ENCODE measurements at places on chromosomes 2 and 18. TPM values are rescaled to one million over a fixed set of nuclear protein-coding genes. Genes with fewer than 3 reads are reported as not detected.

The ANKAR gene
- total RNA-seq, result 0.84 TPM

The LHCGR gene
- total RNA-seq, result not detected

The UCN gene
- total RNA-seq, result 8.0 TPM

The COL4A4 gene
- total RNA-seq, result 5.9 TPM

The GAD1 gene
- total RNA-seq, result 11.0 TPM

The CD8B2 gene
- not detected for total RNA-seq

The DSG4 gene
- total RNA-seq, result 0.07 TPM

The CNDP1 gene
- not detected for total RNA-seq

The TEX44 gene
- not detected for total RNA-seq

The ANO7 gene
- total RNA-seq, result 0.84 TPM

The CBLN2 gene
- not detected for total RNA-seq

The TNS1 gene
- 6.2 TPM for total RNA-seq

The CYP1B1 gene
- total RNA-seq, result 2.6 TPM

The UPP2 gene
- total RNA-seq, result not detected

The CREG2 gene
- total RNA-seq, result 0.12 TPM

DNA sequence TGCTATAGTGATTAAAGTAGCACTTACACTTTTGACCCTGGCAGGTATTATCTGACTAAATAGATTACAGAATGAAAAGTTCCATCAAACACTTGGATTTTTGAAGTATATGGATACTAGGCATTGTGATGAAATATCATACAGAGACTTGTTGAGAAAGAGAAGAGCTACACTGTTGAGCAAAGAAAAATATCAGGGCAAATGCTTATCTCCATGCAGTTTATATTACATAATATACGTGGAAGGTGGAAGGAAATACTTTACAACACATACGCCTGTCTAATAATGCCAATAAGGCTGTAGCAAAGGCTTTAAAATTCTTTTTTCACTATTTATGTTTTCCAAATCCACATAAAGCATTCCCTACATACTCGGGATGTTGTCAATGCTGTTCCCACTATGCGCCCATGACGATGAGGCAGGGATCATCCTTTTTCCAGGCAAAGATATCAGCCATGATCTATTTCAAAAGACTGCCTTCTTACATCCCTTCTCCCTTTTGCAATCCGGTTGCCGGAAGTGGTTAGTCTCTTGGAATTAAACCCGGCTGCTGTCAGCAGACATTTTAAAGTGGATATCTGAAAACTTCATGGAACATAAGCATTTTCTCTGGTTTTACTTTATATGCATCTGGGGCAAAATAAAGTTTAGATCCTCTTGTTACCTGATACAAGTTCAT lies 92.6 kb upstream of the ITGA4 start:
- DNase-seq, result no peak

DNA sequence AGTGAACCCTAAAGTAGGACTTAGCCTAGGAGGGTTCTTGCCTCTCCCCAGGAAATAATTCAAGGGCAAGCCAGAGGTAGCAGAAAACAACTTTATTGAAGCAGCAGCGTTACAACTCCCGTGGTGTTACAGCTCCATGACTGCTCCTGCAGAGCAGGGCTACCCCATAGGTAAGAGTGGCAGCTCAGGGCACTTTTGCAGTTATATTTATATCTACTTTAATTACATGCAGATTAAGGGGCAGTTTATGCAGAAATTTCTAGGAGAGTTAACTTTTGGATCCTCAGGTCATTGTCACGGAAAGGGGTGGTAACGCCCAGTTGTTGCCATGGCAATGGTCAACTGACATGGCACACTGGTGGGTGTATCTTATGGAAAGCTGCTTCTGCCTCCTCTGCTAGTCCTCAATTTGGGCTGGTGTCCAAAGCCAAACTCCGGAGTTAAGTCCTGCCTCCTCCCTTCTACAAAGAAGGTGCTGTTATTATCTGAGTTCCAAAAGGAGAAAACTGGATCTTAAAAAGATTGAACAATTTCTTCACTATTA lies 1413.0 kb downstream of the DSC3 start:
- no peak for DNase-seq

DNA sequence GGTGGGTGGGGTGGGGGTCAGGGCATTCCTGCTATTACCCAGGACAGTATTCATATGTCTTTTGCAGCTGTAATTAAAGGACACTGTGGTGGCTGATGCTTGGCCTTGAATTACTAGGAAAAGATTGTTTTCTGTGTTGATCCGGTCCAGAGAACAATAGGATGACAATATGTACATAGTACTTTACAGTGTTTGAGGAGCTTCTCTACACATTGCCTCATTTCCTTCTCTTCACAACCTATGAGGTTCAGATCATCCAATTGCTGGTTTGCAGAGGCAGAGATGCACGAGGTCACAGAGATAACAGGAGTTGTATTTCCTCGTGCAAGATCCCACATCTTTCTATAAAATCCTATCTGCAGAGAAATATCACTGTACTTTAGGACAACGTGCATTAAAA lies 119.5 kb downstream of the LIPG start:
- no peak for DNase-seq

DNA sequence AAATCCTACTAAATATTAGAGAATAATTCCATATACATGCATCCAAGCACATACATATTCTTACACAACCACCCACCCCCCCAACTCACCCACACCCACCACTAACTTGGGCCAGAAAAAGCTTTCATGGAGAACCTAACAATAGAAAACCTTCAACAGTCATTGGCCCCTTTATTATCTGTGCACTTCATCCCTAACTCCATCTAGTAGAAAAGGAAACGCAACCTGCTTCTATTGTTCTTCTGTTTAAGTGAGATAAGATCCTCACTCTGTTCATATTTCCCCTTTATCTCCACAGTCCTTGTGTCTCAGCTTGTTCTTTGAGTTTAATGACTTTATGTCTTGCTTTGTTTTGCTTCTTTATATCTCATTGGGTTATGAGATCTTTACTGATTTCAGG lies 1740.2 kb upstream of the CELF4 start:
- DNase-seq, result no peak

- DNase-seq, result no peak
Measured at GRCh38 chr2:231627384-231628120, 34.9 kb downstream of the TEX44 start.

DNA sequence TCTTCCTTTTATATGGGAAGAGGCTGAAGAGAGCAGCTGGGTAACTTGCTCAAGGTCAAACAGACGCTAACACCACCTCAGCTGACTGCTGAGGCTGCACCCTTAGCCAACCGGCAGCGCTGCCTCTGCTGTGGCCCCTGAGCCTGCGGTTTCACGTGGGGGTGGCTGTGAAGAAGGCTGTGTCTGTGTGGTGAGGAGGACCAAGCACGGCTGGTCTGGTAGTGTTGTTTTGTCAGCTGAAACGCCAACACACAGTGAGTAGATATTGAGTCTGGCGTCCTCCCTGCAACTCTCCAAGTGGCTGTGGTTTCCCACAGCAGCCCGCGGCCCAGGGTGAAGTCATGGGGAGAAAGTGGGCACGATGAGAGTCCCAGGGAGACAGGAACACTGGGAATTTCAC lies 69.6 kb downstream of the THNSL2 start:
- DNase-seq, result no peak

GRCh38 chr18:25685088-25685487 lies 333.1 kb upstream of the ZNF521 start:
- DNase-seq, result no peak

- DNase-seq, result no peak
Measured at GRCh38 chr2:202608142-202608852, 26.5 kb upstream of the FAM117B start.

GRCh38 chr18:63162271-63163014 lies 157.1 kb downstream of the BCL2 start:
- no peak for DNase-seq

GRCh38 chr2:230793572-230794359 lies 71.0 kb upstream of the ITM2C start:
- DNase-seq, result peak; percentile 95

GRCh38 chr2:129767346-129768035 lies 212.0 kb upstream of the RAB6C start:
- no peak for DNase-seq

DNA sequence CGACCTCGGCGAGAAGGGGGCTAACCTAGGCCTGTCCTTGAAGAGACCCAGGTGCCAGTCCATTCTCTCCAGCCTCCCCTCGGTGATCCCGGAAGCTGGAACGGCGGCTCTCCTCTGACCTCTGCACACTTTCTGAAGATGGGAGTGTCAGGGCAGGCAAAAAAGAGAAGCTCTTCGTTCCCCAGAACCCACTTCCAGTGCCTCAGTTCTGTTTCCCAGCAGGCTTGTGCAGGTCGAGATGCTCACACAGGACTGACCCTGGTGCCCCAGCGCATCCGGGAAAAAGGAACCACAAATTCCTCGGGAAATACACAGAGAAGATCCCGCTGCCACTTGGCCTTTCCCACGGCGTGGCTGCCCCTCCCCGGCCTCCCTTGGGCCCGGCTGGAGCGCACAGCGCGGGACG lies 681 bp upstream of the PTPN18 start:
- DNase-seq, result no peak

DNA sequence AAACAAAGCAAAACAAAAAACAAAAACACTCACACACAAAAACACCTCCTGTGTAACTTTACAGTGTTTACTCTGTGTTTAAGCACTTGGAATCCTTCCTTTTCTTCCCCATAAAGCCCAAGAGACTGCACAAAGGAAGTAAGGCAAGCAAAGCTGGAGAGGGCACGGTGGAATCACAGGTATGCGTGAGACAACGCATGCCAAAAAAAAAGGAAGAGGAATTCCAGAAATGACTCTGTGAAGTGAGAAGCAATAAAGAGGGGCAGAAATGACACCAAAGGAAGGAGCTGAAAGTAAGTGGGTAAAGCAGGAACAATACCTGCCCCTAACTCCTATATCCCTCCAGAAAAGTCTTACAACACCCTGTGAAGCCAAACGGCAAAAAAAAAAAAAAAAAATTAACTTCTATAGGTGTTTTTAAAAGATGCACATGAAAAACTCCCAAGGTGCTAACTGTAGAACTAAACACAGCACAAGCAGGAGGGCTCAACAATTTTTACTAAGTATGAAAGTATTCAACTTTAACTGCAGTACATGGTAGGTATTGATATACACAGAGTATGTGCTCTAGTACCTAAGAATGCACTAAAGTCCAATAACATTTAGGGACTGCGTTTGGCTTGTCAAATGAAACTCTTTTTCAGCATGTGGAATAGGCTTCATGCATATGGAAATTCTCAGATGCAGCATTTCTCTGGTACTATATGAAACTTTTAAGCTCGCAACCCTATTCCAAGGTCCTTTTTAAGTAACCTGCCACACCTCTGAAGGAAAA lies 9.1 kb downstream of the RND3 start:
- no peak for DNase-seq

GRCh38 chr2:137797641-137798040 lies 166.6 kb upstream of the HNMT start:
- no peak for DNase-seq

DNA sequence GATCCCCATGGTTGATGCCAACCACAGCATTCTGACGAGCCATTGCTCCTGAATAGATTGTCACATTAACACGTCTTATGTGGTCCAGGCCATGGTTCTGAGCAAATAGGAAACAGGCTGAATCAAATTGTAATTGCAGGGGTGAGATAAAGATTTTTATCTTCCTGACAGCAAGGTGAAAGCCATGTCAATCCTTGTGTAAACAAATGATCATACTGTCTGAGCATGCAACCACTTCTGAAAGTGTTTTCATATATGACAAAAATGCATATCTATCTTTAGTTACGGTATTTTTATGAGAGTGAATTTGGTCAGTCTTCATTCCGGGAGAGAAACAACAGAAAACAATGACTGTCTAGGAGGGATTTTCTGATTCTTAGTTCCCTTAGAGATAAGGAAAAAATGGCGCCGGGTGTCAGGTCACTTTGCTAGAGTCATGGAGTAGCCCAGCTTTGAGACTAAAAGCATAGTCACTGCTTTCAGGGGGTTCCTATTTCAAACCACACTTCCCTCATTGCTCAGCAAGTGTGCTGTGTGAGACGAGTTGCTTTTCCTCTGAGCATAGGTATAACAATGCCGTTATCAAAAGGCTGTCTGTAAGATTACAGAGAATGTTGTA lies 958.9 kb downstream of the DCDC2C start:
- no peak for DNase-seq

DNA sequence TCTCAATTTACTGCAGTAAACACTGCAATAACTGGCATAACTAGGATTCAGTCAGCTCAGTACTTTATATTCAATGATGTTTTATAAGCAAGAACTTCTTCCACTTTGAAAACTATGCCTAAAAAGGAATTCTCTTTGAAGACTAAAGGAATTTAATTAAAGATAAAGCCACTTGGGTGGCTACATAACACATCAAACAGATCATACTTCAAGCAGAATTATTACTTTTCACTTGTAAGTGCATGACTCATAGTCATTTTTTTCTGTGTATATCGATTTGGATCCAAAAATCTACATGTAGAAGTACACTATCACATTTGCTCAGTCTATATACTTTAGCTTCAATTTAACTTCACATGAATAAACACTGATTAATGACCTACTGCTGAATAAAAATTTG lies 4.0 kb downstream of the KANSL1L start:
- DNase-seq, result no peak

DNA sequence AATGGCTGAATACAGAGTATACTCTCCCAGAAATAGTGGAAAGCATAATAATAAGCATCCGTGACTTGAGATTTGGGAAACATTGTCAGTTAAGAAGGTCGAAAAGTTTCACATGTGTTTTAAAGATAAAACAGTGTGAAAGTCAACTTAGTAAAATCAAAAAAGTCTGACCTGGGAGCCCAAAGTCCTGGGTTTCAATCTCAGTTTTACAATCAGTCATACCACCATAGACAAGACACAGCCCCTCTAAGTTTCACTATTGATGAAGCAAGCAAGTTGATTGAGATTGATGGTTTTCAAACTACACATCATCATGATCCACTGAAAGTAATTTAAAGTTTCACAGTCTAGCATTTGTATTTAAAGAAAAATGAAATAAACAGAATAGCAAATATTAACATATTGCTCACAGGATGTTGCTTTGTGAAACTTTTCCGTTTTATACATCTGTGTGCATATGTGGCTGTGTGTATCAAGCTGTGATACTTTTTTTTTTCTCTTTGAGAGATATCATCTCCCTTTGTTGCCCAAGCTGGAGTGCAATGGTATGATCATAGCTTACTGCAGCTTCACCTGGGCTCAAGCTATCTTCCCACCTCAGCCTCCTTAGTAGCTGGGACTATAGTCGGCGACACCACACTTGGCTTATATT lies 71.1 kb downstream of the PIK3C3 start:
- DNase-seq, result no peak

All from HCT116 (cell line).